Lung (tissue), 17 donors: ENCODE measurements at places on chromosomes 11 and 22. TPM values are rescaled to one million over a fixed set of nuclear protein-coding genes. Genes with fewer than 3 reads are reported as not detected.

DNA sequence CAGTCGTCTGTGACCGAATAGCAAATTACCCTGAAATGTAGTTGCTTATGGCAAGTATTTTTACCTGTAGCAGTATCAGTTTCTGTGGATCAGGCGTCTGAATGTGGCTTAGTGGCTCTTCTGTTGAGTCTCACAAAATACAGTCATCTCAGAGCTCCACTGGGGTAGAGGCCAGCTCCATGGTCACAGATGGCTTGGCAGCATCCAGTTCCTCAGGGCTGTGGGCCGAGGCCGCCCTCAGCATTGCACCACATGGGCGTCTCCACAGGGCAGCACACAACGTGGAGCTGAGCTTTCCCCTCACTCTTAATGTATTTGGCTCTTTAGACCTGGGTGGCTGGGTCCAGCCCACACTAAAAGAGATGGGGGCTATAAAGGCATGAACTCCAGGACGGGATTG, 57.8 kb downstream of the SBF1 start:
- DNase-seq = no peak

DNA sequence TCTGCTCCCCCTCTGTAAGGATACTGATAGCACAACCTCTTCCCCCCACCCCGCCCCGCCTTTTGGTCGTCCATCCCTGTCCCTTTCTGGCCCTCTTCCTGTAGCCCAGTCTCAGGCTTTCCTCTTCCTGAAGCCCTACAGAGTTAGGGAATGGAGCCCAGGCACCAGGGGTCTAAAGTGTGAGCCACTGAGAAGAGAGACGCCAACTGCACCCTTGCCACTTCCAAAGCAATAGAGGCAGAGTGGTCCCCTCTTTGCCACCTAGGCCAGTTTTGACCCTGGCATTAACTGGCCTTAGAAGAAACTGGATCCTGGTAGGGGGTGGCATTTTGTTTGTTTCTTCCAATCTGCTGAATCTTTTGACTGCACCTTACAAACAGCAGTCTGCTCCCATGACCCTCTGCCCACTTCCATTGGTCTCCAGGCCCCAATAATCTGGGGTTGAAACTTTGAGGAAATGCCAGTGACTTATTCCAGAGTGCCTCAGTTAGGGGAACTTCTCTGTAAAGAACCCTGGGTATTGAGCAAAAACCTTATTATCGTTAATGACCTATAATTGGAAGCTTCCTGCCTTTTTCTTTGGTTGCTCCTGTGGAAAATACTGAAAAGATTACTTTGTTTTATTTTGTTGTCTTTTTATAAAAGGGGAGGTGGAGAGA, 9.7 kb upstream of the GRK2 start:
- no peak for DNase-seq

Gene WBP2NL
- total RNA-seq = 1.8 TPM

Gene CD3G
- 1.5 TPM for total RNA-seq

DNA sequence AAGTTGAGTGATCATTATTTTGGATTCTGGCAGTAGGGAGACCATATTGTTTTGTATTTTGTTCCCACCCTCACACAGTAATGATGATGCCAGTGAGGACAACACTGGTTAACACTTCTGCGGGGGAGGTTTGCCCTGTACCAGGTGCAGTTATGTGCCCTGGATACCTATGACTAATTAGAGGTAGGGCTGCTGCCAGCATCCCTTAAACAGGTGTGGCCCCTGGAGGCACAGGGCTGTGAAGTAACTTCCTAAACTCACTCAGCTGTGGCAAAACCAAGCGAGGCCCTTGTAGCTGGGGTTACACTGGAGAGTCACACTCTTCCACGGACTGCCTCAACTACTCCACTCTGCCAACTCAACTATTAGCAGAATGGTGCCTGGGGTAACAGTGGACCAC, 64.5 kb downstream of the MCM5 start:
- DNase-seq = no peak

Gene SAA1
- total RNA-seq = 260 TPM

- DNase-seq = no peak
These were observed 3.2 kb downstream of the CARNS1 start for GRCh38 chr11:67418476-67419281.

DNA sequence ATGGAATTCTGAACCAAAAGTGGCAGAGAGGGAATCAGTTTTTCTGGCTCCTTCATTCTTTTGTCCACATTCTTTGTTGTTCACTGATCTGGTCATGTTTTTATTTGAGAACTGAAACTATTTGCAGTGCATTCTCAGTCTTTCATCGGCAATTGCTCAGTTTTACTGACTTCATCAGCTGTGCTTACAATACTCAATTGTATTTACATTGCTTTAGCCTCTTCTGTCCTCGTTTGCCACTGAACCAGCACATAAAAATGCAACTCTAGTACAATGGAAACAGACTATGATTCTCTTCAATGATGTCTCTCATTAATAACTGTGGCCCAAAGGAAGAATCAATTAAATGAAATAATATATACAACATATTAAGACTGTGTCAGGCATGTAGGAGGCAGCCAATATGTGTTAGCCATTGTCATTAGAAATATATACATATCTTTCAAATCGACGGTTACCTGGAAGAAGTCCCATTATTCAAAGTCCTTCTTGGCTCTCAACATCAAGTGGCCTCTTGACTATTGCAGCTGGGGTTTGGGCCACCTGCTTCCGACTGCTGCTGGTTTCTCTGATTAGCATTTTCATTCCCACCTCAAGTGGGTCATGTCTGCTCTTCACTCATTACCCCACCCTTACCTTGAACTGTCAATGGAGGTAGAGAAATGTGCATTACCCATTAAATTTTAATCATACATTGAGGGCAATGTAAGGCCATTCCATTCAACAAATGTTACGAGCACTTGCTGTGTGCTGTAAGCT, 600.1 kb downstream of the INSC start:
- peak; percentile 27 for DNase-seq

Gene MRPL16
- 39.4 TPM for total RNA-seq

DNA sequence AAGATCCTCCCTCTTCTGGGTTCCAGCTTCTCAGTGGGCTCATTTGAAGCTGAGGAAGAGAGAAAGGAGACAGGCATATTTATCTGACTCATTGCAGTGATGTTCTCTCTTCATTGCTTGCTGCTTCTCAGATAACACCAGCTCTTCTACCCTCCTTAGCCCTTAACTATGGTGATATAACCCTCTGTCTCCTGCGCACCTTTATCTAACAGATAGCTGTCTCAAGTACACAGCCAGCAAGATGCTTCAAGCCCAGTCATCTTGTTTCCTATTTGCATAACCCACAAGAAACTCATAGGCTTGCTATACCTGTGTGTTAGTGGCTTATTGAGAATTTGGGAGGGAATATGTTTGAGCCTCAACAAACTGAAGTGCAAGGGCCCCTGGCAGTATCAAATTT, 12.6 kb downstream of the PRSS23 start:
- no peak for DNase-seq
